ENCODE measurements at places on chromosomes 7 and 10.
A peak's percentile ranks its signal among the peaks of the same experiment; 100 is the strongest.

DNA sequence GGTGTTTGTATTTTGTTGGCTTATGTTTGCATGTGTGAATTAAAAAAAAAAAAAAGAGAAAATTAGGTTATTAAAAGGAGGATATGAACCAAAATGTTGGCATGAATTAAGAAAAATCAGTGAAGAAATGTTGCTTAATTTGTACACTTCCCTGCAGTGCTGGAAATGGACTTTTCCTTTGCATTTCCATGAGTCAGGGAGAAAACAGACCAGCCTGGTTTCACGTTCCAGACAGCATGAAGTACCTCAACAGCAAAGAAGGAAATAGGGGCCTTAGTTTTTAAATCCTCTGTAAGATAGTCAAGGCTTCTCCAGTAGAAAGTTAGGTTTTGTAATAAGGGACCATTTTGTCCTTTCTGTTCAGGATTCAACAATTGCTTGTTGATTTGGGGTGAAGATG is 159.7 kb downstream of the CELF2 start:
- no peak for DNase-seq

GRCh38 chr10:110207805-110208613 is 604 bp downstream of the MXI1 start:
- no peak for DNase-seq

- no peak for DNase-seq
Measured at GRCh38 chr7:3280445-3280844, 20.6 kb upstream of the SDK1 start.

GRCh38 chr7:111986601-111987000 is 219.6 kb downstream of the DOCK4 start:
- no peak for DNase-seq

GRCh38 chr7:156617215-156617614 is 23.4 kb upstream of the RNF32 start:
- DNase-seq, result no peak

DNA sequence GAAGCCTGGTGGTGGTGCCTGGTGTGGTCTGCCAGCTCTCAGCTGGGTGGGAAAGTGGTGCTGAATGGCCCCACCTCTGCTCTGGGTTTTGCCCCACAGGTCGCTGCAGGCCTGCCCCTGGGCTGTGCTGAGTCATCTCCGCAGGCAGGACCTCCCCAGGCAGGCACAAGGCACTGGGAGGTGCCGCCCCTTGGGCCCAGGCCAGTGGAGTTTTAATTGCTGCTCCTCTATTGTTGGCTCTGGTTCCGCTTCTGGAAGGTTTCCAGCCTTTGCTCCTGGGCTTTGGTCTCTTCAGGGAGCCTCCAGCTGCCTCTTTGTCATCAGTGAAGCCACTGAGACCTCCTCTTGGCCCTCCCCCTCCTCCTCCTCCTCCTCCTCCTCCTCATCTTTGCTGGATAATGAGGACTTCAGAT is 180.3 kb upstream of the GRB10 start:
- no peak for DNase-seq

GRCh38 chr7:134514663-134515062 is 12.7 kb upstream of the AKR1B10 start:
- DNase-seq, result peak; percentile 35

GRCh38 chr10:70115948-70116682 is 16.5 kb downstream of the AIFM2 start:
- DNase-seq, result peak; percentile 66

DNA sequence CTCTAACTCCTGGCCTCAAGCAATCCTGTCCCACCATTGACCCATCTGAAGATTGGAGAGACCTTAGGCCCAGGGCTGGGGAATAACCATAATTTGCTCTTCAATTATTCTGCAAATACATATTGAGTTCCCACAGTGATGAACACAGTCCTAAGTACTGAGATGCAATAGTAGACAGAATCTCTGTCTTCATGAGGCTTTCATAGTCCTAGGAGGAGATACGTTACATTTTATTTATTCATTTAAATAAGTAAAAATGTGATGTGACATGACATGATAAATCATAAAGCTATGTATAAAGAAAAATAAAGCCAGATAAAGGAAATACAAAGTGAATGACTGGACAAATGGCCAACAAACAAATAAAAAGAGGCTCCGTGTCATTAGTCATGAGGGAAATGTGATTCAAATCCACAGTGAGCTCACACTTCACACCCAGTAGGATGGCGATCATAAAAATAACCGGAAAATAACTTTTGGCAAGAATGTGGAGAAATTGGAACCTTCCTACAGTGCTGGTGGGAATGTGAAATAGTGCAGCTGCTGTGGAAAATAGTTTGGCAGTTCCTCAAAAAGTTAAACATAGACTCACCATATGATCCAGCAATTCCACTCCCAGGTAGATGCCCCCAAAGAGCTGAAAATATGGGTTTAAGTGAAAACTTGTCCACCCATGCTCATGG is 52.1 kb upstream of the JCAD start:
- no peak for DNase-seq

DNA sequence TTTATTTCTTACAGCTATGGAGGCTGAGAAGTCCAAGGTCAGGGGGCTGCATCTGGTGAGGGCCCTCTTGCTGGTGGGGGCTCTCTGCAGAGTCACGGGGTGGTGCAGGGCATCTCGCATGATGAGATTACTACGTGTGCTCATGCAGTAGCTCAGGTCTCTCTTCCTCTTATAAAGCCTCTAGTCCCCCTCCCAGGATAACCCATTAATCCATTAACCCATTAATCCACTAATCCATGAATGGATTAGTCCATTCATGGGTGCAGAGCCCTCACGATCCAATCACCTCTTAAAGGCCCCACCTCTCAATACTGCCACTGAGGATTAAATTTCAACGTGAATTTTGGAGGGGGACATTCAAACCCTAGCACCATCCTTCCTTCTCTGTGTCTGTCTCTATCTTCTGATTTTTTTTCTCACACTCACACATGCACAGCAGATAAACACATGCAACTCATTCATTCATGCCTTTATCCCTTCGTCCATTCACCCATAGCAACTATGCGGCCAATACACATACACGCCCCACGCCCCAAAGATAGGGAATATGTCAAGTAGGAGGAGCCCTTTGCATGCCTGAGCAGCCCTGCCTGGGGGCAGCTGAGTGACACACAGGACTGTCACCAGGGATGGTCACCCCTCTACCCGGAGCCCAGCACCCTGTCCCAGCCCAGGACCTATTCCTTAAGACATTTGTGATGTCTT is 86.5 kb downstream of the C10orf105 start:
- no peak for DNase-seq

DNA sequence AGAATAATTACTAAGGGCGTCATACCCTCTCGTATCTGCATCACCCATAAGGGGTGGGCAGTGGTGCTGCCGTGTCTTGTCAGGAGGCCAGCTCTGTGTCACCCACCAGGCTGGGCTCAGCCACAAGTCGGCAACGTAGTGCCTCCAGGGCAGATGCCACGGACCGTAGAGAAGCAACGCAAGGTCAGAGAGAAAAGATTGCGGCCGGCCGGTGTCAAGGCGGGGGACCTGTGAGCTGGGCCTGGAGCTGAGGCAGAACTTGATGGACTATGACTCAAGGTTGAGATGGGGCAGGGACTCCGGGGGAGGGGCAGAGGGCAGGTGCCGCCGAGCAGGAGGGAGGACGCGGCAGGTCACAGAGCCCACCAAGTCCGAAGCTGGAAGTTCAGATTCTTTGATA is 29.5 kb downstream of the FOXK1 start:
- DNase-seq, result no peak

DNA sequence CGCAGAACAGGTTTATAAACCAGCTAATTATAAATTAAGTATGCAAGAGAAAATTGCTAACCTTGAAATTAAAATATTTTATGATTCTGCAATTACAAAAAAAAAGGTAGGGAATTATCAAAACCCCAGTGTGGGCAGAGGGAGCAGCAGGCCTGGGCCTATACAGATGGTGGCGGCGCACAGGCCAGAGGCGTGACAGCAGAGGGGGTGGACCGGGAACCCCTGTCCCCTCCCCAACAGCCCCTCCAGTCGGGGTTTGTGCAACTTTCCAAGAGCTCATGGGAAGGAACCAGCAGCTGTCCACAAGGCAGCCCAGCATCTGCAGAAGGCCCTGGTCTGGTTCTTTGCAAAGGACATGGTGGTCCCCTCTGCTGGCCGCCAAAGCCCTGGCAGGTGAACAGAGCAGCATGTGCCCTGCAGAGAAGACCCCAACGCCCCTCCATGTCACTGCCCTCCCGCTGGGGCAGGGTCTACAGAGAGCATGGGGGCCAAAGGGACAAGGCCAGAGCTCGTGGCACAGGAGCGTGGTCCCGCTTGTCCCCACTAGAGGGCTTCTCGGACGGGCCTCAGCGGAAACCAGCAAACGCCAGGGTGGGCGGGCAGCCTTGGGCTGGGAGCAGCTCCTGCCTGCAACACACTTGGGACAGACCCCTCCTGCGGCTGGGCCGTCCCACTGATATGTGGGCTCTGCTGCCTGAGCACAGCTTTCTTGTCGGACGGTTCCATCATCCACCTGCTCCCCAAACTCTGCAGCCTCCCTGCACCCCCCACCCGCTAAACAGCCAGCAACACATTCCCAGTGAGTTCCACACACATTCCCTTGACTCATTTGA is 75.1 kb downstream of the EBF3 start:
- peak; percentile 72 for DNase-seq

DNA sequence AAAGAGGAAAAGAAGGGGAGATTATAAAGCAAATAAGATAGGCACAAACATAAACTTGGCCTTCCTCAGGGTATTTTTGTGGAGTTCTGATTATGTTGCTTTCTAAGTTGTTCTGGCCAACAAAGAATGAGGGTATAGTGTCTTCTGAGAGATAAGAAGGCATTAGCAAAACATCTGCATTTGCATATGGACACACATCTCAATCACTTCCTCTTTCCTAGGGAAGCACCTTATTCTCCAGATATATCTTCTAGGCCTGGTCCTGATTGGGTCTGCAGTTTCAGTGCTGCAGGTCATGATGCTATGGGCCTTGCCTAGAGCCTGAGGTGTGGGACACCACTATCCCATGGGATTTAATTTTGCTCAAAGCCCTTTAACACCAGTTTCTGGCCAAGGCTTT is 308.8 kb upstream of the PHYHIPL start:
- DNase-seq, result no peak

- DNase-seq, result no peak
Measured at GRCh38 chr10:130894471-130894870, 417.1 kb downstream of the TCERG1L start.

DNA sequence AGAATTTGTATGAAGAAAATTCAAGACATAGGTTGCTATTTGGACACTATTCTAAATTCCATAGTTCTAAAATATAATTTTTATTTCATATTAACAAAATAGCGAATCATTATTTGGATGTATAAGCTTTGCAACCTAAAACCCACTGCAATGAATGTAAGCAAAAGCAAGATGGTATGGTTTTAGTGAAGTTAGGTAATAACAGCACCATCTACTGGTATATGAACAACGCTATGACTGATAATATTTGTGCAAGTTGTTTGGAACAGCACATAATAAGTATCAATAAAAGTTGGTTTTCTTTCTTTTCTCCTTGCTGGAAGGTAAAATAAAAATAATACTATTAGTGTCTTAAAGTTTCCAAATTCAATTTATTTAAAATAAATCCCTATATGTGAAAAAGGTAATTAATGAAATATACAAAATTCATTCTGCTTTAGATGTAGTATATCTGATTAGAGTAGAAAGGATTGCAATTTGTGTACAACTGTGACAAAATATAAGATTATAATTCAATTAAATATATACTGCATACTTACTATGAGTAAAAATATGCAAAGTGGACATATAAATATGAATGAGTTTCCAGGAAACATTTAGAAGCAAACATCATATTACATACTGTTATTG is 79.0 kb upstream of the LSM8 start:
- no peak for DNase-seq

- DNase-seq, result no peak
Measured at GRCh38 chr7:38625866-38626265, 5.3 kb downstream of the AMPH start.

DNA sequence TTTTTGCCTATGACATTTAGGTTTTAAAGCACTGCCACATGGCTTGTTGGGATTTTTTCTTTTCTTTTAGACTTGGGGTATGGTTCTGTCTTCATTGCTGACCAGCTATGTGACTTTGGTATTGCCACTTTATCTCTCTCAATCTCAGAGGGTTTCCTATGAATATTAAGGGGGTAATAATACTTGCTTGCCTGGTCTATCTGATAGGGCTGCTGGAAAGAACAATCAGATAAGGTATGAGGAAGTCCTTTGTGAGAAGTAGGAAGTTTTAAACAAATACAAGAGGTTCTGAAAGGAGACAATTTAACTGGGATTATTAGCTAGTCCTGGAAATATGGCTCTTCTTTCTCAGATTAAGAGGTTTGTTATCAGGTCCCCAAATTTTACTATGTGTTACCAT is 80.8 kb downstream of the ZNF92 start:
- DNase-seq, result no peak

DNA sequence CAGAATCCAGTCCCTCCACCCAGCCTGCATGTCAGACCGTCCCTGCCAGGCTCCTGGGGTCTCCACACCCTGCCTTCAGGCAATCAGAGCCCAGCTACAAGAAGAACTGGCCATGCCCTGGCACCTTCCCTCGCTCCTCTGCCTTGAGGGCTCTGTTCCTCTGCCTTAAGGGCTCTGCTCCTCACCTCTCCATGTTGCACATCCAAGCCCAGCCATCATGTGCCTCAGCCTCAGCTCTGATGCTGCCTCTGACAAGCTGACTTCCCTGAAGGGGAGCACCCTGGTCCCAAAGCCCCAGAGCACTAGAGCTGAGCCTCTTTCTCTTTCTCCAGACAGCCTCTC is 50.3 kb upstream of the ANTXRL start:
- DNase-seq, result no peak

DNA sequence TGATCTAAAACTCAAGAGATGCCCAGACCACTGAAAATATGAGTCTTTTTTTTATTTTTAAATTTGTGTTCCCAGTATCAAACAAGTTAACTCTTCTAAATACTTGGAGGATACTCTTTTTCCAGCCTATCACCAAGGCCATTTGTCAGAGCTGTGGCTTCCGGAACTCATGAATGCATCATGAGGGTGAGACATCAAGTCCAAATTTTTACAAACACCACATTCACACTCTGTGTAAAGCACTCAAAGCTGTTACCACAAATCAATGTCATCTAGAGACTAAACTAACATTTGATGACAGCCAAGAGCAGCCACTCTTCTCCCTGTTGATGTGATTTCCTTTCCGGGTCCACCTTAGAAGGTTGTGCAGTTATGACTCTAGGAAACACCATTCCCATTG is 43.8 kb upstream of the ARID5B start:
- DNase-seq, result no peak

DNA sequence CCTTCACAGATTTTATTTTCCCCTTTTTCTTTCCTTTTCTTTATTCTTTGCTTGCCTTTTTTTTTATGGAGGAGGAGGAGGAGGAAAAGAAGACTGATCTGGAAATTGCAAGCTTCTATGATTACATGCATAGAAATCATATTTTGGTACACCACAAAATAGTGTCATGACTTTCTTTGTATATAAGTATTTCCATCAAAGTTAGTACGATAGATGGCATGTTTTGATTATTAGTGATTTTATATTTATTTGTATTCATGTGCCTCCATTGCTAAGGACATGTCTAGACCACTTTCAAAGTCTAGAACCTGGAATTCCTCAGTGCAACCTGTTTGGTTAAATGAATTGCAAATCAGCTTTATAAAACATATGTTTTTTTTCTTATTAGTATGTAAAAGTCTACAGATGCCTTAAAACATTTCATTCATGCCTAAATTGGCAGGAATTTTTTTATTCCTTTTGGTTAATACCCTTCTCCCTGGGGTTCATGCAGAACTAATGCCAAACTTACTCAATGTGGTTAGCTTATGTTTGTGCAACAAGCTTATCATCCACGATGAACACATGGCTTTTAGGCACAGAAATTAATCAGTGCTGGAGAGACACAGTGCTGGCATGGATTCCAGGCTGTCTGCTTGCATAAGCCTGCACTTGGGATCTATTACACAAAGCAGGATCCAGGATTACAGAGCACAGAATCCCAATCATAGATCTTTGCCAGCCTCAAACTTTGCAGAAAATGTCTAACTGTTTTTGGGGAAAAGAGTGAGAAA is 213.1 kb downstream of the CHRM2 start:
- no peak for DNase-seq
